Thyroid gland (tissue), 4 donors: ENCODE measurements at places on chromosomes 2 and 18. TPM values are rescaled to one million over a fixed set of nuclear protein-coding genes. Genes with fewer than 3 reads are reported as not detected.

DNA sequence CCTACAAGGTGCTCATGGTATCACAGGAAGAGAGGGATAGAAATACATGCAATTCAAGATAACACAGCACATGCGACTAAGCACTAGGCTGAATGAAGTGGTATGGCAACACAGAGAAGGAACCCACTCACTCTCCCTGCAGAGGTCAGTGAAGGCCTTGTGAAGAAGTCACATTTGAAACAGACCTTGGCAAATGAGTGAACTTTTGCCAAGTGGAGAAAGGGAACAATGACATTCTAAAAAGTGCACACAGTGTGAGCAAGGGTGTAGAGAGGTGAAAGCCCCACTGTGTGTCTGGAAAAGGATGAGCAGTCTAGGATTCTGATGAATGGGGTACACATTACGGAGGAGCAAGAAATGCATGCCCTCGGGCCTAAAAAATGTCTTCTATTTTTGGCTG, 23.3 kb downstream of the KLF7 start:
- no peak for DNase-seq
- no peaks in the 10 kb centered on the region for H3K27me3 ChIP-seq
- H3K4me3 ChIP-seq: no peak overlapping the region
- H3K27ac ChIP-seq: peak overlapping the region; percentile 92

Gene CAPN14
- not detected for total RNA-seq

DNA sequence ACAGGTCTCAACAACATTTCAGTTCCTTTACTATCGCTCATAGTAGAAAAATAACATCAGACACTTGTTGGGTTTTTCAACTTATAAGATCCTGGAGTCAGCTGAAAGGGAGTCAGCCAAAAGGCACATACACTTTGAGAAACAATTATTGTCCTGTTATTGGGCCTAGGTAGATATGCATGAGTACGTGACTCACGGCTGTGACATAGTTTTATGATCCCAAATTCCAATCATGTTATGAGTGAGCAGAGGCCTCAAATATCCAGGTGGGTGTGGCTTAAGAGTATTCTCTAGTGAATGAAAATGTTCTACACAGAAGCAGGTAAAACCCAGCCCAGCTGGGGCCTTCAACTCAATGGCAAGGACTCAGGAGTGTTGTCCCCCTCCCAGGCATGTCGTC, 27.2 kb downstream of the SERPINB8 start:
- H3K27me3 ChIP-seq: no peaks in the 10 kb centered on the region
- no peak for DNase-seq
- no peaks in the 10 kb centered on the region for H3K36me3 ChIP-seq
- no peak overlapping the region for H3K4me3 ChIP-seq
- H3K27ac ChIP-seq: no peak overlapping the region

Gene MATN3
- total RNA-seq: 0.33 TPM

GRCh38 chr2:30266051-30266621, 34.8 kb downstream of the LBH start:
- peaks cover 16% of the 10 kb centered on the region for H3K4me1 ChIP-seq
- H3K4me3 ChIP-seq: no peak overlapping the region
- H3K36me3 ChIP-seq: no peaks in the 10 kb centered on the region

DNA sequence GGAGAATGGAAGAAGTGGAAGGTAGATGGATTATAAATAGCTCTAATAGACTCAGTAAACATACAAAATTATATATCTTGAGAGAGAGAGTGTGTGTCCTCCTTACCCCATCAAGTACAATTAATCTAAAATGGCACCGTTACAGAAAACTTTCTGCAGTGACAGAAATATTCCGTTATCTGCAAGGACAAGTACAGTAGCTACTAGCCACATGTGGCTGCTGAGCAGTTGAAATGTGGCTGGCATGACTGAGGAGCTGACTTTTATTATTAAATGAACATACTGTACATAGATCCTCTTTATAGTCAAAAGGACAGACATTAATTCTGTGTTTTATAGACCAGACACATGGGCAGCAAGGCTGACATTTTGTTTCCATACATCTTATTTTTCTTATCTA, 7.0 kb downstream of the CCDC93 start:
- H3K27me3 ChIP-seq: no peaks in the 10 kb centered on the region
- no peak overlapping the region for H3K4me3 ChIP-seq
- H3K36me3 ChIP-seq: peaks cover 28% of the 10 kb centered on the region
- H3K27ac ChIP-seq: no peak overlapping the region
- H3K4me1 ChIP-seq: peaks cover 10% of the 10 kb centered on the region
- no peak for DNase-seq

- H3K36me3 ChIP-seq: no peaks in the 10 kb centered on the region
- no peak for DNase-seq
- no peaks in the 10 kb centered on the region for H3K27me3 ChIP-seq
- H3K4me3 ChIP-seq: no peak overlapping the region
Observed at GRCh38 chr2:157459486-157459885, 15.6 kb upstream of the CYTIP start.

Gene ZNF514
- total RNA-seq: 24.9 TPM

- no peak for DNase-seq
- H3K27ac ChIP-seq: no peak overlapping the region
- H3K27me3 ChIP-seq: no peaks in the 10 kb centered on the region
Observed at GRCh38 chr2:210480079-210480478, 3.5 kb upstream of the LANCL1 start.

- no peak for DNase-seq
- H3K36me3 ChIP-seq: no peaks in the 10 kb centered on the region
- no peaks in the 10 kb centered on the region for H3K4me1 ChIP-seq
- H3K27ac ChIP-seq: no peak overlapping the region
- no peaks in the 10 kb centered on the region for H3K27me3 ChIP-seq
Observed at GRCh38 chr2:106053116-106053515, 141.0 kb downstream of the UXS1 start.

Gene EFR3B
- total RNA-seq: 21.1 TPM

DNA sequence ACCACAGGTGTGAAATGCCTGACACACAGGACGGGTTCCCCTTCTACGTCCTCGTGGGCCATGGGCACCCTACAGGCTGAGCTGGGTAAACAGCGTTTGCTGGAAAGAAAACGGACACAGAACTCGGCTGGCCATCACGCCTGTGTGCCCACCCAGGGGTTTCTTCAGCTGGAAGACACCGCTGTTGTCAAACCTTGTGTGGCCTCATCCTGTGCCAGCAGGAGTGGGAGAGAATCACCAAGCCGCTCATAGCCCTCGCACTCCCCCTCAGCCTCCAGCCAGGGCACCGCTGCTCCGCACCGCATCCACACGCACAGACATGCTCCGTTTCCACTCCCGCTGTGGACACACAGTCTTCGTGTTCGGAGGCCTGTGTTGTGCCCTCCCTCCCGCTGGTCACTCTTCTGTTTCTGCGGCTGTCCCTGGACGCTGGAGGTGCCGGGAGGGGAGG, 161.4 kb downstream of the PXDN start:
- H3K4me1 ChIP-seq: no peaks in the 10 kb centered on the region
- no peak for DNase-seq
- H3K4me3 ChIP-seq: no peak overlapping the region
- H3K27ac ChIP-seq: no peak overlapping the region
- no peaks in the 10 kb centered on the region for H3K36me3 ChIP-seq

GRCh38 chr18:11808001-11808855, 43.0 kb upstream of the CHMP1B start:
- H3K4me1 ChIP-seq: no peaks in the 10 kb centered on the region
- no peaks in the 10 kb centered on the region for H3K27me3 ChIP-seq
- no peaks in the 10 kb centered on the region for H3K36me3 ChIP-seq
- H3K27ac ChIP-seq: no peak overlapping the region
- DNase-seq: no peak
